ENCODE measurements at places on chromosomes 13 and 19.

DNA sequence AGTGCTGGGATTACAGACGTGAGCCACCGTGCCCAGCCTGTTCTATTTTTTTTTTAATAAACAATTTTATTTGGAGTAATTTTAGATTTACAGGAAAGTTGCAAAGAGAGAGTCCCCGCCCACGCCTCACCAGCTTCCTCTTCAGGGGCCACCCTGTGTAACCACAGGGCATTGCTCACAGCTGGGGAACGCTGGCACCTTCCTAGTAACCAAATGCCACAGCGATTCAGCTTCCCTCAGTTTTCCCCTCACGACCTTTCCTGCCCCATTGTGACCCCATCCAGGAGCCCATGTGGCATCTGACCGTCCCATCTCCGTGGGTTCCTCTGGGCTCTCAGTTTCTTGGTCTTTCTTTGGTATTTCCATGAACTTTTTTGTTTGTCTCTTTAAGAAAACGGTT, 83.9 kb downstream of the GNG7 start:
- DNase-seq, result no peak

GRCh38 chr13:101529422-101529821, 76.9 kb downstream of the ITGBL1 start:
- DNase-seq, result no peak

DNA sequence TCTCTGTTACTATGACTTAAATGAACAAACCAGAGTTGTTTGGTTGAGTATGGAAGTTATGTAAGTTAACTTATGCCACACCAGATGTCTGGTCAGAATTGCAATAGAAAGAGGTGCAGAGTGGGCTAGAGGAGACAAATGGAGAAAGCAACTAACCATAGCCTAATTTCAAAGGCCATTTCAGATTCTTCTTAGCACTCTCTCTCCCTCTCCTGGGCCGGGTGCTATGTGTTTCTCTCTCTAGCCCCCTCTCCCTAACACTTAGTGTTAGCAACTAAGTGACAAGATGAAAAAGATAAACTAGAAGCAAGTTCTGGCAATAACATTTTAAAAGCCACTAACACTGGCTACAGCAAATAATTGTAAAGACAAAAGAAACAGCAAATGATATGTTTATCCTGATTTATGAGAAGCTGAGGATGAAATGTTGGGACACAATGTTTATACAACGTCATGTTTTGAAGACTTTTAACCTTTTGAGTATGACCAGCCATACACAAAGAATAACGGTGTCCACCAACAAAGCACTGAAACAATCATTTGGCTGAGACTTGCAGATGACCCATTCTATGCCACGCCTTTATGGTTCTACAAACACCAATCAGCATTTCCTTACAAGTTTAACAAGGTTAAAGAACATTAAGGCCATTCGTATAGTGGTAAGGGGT, 18.6 kb downstream of the SERPINE3 start:
- no peak for DNase-seq

DNA sequence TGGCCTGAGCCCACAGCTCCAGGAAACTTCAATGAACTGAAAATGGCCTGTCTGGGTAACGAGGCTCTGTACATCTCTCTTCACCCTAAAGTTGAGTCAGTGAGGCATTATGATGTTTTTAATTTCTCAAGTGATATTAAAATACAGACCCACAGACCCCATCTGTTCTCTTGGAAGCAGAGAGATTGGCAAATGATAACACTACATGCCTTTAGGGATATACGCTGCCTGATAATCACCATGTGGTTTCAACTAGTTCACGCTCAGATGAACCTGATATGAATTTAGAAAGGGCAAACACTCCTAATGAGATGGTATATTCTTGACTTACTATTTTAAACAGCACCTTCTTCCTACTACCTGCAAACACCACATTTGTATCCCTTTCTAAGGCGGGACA, 127.5 kb downstream of the RFC3 start:
- no peak for DNase-seq

GRCh38 chr19:5052515-5052914, 83.6 kb downstream of the KDM4B start:
- DNase-seq, result no peak

GRCh38 chr19:38019396-38019724, 112.4 kb downstream of the SIPA1L3 start:
- no peak for DNase-seq

DNA sequence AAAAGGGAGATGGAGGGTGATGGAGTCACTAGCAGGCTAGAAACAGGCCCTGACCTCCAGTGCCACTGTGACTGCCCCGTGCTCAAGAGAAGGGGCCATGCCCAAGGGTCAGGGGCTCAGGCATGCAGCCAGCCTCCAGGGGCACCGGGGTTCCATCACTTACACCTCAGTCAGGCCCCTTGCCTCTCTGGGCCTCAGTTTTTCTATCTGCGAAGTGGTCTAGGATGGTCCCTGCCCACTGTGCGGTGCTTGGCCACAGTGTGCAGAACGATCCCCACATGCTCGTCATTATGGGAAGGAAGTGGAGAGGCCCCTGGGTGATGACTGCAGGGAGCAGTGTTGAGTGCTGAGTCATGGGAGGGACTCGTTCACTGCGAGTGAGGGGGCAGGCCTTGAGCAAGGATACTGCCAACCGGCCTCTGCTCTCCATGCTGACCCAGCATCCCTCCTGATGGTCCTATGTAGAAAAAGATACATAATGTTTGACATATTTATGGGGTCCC, 23.1 kb downstream of the TMED1 start:
- peak; percentile 83 for DNase-seq

DNA sequence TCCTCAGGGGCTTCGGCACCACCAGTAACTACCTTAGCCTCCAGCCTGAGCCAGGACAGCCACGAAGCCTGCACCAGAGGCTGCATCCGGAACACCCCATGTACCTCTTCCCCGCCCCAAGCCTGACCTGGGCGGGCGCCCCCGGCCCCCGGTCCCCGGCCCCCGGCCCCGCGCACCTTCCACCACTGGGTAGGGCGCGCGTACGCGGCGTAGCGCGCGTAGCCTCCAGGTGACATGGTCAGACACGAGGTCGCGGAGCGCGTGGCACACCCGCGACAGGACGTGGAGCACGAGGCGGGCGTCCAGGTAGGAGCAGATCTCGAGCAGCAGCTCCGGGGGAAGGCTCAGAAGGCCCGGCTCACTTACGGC, 450 bp downstream of the FBXW9 start:
- no peak for DNase-seq

- peak; percentile 64 for DNase-seq
Measured at GRCh38 chr13:74871369-74872070, 610.4 kb downstream of the TBC1D4 start.

DNA sequence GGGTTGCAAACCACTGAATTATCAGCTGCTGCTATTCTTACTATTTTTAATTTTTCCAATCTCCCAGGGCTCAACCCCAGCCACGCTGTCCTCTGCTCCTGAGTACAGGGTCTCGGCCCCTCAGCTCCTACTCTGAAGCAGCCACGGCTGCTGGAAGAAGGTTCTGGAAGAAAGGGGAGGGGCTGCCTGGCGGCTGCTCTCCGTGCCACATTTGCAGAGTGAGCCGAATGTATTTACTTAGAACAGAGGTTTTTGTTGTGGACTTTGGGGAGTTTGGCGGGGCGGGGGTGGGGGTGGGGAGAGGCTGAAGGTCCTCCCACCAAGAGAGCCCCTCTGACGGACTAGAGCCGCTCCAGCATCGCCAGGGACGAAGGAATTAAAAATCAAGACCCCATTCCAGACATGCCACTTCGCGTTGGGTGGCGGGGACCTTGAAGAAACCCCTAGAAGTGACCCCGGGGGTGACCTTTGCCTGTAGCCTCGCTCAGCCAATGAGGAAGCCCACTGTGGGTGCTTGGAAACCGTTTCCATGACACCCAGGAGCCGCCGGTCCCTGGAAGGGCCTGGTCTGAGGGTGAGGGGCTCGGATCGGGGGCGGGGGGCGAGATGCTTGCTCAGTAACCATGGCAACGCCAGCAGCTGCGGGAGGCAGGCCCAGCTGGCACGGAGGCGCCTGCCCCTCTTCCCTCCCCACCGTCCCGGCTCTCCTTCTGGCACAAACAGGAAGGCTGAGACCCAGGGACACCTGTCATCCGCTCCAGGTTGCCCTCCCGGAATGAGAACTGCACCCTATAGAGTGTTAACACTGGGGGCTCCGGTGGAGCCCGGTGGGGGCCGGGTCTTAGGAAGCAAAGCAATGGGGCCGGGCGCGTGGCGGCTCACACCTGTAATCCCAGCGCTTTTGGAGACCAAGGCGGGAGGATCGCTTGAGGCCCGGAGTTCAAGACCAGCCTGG, 54.2 kb upstream of the PTPRS start:
- no peak for DNase-seq

GRCh38 chr19:10352764-10353671, 13.6 kb upstream of the ICAM3 start:
- DNase-seq, result peak; percentile 63

- no peak for DNase-seq
Measured at GRCh38 chr19:3851254-3852176, 17.3 kb downstream of the ZFR2 start.

DNA sequence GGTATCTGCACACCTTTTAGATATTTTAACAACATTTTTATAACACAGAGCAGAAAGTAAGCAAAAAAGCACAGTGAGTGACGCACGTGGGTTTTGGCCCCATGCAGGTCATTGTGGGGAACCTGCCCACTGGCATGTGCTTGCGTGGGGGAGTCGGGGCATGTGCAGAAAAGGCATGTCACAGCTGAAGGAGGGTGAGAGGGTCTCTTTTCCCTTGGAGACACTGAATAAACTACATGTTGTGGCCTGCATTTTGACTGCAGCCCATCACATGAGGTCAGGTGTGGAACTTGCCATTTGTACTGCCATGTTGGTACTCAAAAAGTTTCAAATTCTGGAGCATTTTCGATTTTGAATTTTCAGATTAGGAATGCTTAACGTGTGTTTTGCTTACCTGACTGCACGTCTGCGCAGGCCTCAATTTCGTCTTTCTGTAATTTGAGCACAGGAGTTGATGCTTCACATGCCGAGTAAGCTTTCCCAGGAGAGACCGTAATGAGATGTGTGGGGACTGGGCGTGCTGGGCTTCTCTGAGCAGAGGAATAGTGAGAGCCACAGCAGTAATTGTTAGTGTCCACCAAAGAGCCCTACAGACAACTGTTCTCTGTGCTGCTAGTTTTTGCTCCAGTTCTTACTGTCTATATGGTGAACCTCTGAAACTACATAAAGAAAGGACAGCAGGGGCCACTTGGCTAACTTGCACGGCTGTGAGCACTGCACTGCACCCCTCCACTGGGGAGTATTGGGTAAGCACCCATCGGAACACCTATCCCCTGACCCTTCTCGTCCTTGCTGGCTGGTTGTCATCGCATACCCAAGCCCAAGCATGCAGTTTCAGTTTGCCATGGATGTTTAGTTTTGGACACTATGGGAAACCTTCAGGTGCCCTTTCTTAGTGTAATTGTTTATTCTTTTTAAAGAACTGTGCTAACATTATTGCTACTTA, 72.9 kb upstream of the GPR183 start:
- no peak for DNase-seq

GRCh38 chr19:45677351-45678230, 9.6 kb downstream of the GIPR start:
- DNase-seq, result peak; percentile 66

GRCh38 chr13:48626726-48627451, 26.8 kb upstream of the CYSLTR2 start:
- DNase-seq, result no peak

DNA sequence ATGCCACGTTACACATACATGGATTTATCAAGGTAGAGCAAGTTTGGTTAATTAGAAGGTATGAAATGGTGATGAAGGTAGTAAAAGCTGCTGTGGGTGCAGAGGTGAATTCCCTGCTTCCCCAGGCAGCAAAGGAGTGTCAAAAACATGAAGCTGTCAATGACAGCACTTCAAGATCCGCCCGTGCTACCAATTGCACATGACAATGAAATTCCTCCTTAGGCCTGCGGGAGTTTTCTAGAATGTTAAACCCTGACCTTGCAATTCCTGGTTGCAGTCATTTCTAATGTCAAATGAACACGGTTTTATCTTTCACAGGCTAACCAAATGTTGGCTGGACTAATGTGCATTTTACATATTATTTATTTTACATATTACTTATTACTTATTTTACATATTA, 67.7 kb upstream of the LSM14A start:
- no peak for DNase-seq

DNA sequence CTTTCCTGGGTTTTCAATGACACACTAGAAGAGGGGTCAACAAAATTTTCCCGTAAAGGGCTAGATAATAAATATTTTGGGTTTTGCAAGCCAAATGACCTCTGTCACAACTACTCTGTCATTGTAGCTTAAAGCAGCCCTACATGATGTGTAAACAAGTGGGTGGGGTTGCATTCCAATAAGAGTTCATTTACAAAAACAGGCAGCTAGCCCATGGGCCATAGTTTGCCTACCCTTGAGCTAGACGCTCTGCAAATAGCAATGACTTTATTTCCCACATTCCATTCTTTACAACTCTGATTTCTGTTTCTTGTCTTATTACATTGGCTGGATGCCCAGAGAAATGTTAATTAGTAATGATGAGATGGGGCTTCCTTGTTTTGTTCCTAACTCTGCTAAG, 76.0 kb downstream of the ZNF557 start:
- no peak for DNase-seq

- DNase-seq, result no peak
Measured at GRCh38 chr13:70189981-70190380, 81.7 kb upstream of the KLHL1 start.

DNA sequence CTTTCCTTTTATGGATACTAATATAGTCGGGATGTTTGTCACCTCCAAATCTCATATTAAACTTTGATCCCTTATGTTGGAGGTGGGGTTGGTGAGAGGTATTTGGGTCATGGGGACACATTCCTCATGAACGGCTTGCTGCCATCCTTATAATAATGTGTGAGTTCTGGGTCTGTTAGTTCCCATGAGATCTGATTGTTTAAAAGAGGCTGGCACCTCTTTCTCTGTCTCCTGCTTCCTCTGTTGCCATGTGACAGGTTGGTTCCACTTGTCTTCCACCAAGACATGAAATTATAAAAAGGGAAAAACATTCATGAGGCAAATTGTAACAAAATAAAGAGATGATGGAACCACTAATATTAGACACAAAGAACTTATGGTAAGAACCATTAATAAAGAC, 107.8 kb upstream of the ATXN8OS start:
- DNase-seq, result no peak

DNA sequence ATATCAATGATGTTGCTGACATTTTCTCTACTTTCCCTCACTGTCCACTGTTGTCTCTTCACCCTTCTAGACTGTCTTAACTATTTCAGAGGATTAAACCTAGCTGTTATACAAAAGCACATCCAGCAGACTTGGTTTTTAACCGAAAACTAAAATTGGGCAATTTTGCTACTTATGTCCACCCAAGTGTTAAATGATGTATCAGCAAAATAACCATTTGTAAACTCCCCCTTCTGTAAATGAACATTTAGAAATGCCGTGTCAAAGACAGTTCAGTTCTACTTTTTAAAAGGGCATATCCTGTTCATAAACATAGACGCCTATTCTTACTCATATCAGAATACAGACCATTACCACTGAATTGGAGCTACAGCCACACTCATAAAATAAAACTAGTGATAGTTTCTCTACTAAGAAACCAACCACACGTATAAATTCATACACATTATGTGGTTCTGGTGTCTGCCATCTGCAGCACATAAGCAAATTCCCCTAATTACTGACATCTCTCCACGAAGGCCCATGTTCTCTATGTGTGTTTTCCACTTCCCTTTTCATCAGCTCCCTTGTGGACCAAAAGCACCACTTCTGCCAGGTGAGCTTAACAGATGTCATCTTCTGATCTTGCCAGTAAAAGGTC, 1091.8 kb downstream of the PCDH9 start:
- DNase-seq, result no peak
